ENCODE measurements at places on chromosomes 2 and 18.

- DNase-seq, result no peak
These were observed 228.0 kb upstream of the MEX3C start for GRCh38 chr18:51425475-51425874.

DNA sequence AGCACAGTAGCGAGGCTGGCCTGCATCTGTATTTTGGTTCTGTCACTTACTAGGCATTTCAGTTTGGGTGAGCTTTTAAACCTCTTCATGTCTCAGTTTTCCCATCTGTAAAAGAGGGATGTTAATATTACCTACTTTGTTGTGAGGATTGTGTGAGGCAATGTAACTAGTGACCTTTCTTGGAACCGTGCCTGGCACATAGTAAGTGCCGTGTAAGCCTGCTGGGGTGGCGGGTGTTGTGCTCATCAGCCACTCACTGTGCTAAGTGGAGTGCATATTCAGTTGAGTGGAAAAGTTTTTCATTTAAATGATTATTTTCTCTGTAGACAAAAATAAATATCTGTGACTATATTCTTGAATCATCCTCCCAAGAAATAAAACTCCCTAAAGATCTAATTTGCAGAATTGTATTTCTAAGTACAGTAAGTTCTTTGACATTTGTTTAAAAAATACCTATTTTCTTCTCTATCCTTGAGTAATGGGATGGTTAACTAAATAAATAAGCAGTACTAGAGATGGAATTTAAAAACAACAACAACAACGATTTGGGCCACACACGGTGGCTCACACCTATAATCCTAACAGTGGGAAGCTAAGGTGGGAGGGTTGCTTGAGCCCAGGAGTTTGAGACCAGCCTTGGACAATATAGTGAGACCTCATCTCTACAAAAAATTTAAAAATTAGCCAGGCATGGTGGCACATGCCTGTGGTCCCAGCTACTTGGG, 56.7 kb downstream of the MALT1 start:
- no peak for DNase-seq

- DNase-seq, result peak; percentile 39
These were observed 399.4 kb upstream of the HS6ST1 start for GRCh38 chr2:128717758-128718710.

DNA sequence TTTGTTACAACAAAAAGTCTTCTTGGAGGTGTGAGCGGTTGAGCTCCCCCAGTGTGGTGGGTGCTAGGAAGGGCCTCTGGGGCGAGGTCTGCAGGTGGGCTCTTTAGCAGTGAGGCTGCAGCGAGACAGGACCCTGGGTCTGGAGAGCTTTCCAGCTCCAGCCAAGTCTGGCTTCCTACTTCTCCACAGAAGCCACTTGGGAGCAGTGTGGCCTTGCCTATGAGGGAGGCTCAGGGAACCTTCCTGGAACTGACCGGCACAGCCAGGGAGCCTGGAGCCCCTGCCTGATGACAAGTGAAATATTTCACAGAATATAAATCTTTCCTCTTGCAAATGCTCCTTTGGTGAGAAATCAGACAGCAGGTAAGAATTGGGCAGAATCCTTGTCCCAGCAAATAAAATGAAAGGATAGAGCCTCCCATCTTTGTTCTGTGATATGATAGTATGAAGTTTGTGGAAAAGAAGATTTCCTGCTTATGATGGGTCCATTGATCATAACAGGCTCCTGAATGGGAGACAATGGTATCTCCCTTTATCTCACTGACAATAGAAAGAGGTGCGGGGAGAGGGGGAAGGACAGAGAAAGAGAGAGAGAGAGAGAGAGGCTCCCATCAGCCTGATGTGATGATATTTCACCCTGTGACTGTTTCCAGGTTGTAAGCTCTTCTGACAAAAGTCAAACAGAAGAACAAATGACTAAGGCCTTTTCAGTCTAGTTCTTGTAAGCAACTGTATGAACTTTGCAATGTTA, 289.8 kb upstream of the SPRED2 start:
- no peak for DNase-seq

- no peak for DNase-seq
These were observed 97.8 kb upstream of the GLI2 start for GRCh38 chr2:120637847-120638246.

GRCh38 chr2:227472265-227473121, 537 bp downstream of the AGFG1 start:
- DNase-seq, result peak; percentile 28

- no peak for DNase-seq
These were observed 2.4 kb downstream of the PAIP2B start for GRCh38 chr2:71224457-71224856.

GRCh38 chr18:46315161-46315560, 211.0 kb downstream of the HAUS1 start:
- no peak for DNase-seq

- DNase-seq, result no peak
These were observed 636.9 kb downstream of the PLCL1 start for GRCh38 chr2:198441246-198441645.

- DNase-seq, result peak; percentile 15
These were observed at the start of gene ACTG2 for GRCh38 chr2:73892631-73893329. ACTG2 (plus strand) TSS chr2:73893008; CDS start chr2:73901312, 8,304 bp downstream.

DNA sequence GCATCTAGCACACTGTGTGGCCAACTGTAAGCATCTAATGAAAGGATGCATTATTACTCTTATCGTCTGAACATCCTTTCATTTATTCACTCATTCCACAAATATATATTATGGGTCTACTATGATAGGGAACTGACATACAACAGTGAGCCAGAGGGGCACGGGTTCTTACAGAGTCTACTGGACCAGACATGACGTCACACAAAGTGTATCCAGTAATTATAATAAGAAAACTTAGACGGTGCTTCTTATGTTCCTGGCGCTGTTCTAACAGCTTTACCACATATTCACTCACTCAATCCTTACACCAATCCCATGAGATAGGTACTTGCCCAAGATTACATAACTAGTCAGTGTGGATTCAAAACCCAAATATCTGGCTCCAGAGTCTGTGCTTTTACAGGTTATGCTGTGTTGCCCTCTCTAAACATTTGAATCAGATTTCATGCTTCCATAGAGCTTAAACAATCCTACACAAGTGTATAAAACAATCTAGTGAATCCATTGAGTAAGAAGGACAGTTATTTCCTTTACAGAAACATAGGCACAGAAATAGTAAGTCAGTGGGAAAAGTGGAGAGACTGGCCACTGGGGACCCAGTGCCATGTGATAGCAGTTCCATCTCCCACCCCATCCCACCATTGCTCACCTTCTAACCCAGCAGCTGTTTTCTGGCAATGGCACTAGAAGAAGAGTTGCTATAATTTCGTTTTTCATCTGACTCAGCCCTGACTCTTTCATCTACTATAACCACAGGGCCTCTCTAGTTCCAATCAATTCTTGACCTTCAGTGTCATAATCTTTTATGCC, 24.2 kb upstream of the ARL5A start:
- DNase-seq, result no peak

DNA sequence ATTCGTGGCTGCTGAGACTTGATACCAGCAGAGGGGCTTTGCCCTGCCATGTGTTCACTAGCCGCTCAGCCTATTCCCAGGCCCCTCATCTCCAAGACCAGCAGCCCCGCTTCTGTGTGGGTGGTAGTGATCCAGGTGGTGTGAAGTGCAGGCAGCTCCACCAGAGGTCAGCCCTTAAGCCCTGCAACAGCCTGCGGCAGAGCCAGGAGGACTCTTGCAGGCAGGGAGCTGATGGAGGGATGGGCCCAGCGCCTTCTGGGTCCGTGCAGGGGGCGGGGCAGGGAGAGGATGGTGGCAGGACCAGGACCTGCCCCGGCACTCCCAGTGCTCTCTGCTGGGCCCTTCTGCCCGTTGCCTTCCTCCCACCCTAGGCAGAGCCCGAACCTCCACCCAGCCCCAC, 162.0 kb downstream of the SH3BP4 start:
- DNase-seq, result no peak

- DNase-seq, result peak; percentile 3
These were observed 42.6 kb downstream of the CMPK2 start for GRCh38 chr2:6823111-6823510.

DNA sequence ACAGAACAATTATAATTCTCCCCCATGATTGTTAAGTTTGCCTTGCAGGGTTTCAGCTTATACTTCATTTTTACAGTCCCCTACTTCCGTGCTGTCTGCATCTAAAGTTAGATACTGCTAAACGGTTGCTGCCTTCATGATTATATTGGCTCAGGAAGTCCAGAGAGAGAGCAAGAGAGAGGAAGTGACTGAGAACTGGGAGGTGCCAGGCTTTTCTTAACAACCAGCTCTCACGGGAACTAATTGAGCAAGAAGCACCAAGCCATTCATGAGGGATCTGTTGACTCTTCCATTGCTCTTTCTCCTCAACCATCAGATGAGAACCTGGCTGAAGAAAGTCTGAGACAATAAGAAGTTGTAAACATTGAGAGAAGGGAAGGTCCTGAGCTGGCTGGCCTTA, 125.5 kb upstream of the SIX2 start:
- DNase-seq, result peak; percentile 63

DNA sequence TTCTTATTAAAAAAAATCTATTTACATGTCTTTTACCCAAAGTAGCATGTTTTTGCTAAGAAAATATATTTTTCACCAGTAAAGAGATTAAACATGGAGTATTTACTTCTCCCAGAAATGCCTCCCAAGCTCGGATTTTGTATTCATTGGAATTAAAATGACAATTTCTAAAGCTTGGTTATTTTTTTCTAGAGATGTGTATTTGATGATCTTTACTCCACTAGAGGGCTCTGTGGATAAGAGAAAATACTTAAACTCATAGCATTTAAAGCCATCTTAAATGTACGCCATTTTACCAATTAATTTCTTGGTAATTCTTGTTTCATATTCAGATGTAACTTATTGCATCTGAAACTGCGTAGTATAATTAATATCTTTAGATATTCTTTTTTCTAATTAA, 461.4 kb downstream of the GALR1 start:
- DNase-seq, result no peak

DNA sequence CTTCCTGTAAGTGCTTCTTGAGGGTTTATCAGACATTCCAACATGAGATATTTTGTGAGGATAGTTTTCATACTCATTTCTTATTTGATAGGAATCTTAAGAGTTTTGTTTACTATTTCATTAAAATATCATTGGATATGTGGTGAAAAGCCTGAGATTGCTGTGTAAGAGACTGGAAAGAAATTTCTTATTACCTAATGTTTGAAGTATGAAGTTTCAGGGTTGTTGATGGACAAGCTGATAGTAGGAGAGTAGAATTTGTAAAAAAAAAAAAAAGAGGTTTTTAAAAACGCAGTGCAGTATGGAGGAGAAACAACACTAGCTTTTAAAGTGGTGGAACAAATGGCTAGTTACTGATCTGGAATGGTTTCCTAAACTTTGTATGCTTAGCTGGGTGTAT, 7.7 kb downstream of the EPB41L5 start:
- no peak for DNase-seq

GRCh38 chr18:35264409-35264808, 23.6 kb downstream of the ZNF397 start:
- DNase-seq, result no peak

GRCh38 chr2:27805180-27805579, 33.7 kb downstream of the MRPL33 start:
- DNase-seq, result no peak

GRCh38 chr2:172488556-172488955, 61.2 kb downstream of the ITGA6 start:
- DNase-seq, result no peak

DNA sequence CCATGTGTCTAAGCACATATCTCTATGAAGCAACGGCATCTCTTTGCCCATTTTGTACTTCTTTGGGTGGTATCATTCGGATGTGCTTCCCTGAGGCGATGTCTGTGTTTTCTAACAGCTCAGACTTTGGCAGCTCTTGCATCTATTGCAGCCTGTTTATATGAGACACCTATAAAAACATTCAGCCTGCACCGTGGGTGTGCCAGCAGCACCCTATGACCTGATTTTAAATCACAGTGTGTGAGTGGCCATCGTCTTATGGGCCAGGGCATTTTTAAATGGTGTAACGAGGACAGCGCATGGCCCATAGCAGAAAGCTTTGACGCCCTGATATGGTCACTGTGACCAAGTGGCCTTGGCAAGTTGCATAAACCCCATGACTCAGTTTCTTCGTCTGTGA, 12.9 kb downstream of the NPAS2 start:
- DNase-seq, result peak; percentile 79

- no peak for DNase-seq
These were observed 558.6 kb upstream of the HS6ST1 start for GRCh38 chr2:128876986-128877983.

- DNase-seq, result no peak
These were observed 14.0 kb downstream of the ARMC9 start for GRCh38 chr2:231212329-231212845.

DNA sequence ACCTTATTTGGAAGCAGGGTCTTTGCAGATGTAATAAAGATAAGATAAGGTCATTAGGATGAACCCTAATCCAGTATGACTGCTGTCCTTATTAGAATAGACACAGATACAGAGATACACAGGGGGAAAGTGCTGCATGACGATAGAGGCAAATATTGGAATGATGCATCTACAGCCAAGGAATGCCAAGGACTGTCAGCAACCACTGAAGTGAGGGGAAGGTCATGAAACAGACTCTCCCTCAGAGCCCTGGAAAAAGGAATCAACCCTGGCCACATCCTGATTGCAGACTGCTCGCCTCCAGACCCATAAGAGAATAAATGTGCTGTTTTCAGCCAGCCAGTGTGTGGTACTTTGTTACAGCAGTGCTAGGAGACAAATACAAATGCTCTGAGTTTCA, 14.8 kb downstream of the TMEM237 start:
- no peak for DNase-seq

- DNase-seq, result peak; percentile 24
These were observed 171.9 kb upstream of the GATA6 start for GRCh38 chr18:21997207-21998143.

- no peak for DNase-seq
These were observed 446 bp downstream of the COPS9 start for GRCh38 chr2:240135706-240136012.

GRCh38 chr2:138023298-138023697, 59.0 kb downstream of the HNMT start:
- DNase-seq, result no peak

GRCh38 chr2:113167115-113167932, 6.4 kb upstream of the PSD4 start:
- no peak for DNase-seq

DNA sequence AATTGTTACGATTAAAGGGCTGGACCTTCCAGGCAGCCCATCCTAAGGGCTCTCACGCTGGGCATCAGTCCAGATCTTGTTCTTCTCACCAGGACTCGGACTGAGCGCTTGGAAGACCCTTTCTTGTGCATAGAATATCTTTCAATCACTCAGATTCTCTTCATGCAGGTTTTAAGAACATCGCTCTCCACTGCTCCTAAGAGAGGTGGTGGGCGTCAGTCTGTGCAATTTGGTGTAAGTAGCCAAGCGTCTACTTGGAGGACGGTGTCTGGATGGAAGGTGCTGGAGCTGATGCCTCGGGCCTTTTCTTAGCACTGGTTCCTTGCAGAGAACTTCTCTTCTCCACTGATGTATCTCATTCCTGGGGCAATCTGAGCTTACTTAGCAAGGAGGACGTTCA, 68.7 kb downstream of the ASB1 start:
- no peak for DNase-seq

DNA sequence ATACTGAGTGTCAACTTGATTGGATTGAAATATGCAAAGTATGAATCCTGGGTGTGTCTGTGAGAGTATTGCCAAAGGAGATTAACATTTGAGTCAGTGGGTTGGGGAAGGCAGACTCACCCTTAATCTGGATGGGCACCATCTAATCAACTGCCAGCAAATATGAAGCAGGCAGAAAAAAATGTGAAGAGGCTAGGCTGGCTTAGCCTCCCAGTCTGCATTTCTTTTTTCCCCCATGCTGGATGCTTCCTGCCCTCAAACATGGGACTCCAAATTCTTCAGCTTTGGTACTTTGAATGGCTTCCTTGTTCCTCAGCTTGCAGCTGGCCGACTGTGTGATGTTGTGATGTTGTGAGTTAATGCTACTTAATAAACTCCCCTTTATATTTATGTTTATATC, 577.4 kb downstream of the CPS1 start:
- no peak for DNase-seq
